RWPE1 (cell line): ENCODE measurements at places on chromosomes 3 and 15.
A peak's percentile ranks its signal among the peaks of the same experiment; 100 is the strongest.

DNA sequence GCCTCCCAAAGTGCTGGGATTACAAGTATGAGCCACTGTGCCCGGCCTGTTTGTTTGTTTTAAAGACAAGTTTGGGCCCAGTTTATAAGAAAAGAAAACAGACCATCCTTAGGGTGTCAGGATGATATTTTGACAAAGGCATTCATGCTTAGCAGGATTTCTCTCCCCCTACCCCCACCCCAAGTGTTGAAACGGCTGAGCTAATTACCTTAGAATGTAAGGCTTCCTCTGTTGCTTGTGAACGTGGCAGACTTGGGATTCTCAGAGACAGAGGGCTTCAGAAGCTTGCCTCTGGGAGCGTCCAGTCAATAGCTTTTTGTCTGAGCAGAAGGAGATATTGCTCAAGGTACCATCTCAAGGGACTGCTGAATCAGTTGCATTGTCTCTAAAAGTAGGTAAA is 24.0 kb downstream of the FLNB start:
- no peak for DNase-seq

GRCh38 chr3:51340013-51340829 is 44.9 kb upstream of the MANF start:
- DNase-seq, result peak; percentile 86

GRCh38 chr3:131216330-131216729 is 165.2 kb upstream of the NUDT16 start:
- no peak for DNase-seq

- no peak for DNase-seq
Observed at GRCh38 chr3:37582086-37582485, 279.6 kb upstream of the CTDSPL start.

- no peak for DNase-seq
Observed at GRCh38 chr3:116743062-116743461, 33.5 kb downstream of the TUSC7 start.

DNA sequence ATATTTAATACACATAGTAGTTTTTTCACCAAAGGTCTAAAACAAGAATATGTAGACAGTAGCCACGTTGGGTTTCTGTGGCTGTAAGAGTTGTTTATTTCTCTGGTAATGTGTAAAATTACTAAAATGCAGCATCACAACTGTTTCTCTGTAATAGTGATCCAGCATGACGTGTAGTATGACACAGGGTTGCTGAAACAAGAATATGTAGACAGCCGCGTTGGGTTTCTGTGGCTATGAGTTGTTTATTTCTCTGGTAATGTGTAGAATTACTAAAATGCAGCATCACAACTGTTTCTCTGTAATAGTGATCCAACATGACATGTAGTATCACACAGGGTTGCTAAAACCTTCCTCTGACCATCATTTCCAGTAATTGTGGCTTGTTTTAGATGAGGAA is 153.6 kb upstream of the ZNF717 start:
- no peak for DNase-seq

DNA sequence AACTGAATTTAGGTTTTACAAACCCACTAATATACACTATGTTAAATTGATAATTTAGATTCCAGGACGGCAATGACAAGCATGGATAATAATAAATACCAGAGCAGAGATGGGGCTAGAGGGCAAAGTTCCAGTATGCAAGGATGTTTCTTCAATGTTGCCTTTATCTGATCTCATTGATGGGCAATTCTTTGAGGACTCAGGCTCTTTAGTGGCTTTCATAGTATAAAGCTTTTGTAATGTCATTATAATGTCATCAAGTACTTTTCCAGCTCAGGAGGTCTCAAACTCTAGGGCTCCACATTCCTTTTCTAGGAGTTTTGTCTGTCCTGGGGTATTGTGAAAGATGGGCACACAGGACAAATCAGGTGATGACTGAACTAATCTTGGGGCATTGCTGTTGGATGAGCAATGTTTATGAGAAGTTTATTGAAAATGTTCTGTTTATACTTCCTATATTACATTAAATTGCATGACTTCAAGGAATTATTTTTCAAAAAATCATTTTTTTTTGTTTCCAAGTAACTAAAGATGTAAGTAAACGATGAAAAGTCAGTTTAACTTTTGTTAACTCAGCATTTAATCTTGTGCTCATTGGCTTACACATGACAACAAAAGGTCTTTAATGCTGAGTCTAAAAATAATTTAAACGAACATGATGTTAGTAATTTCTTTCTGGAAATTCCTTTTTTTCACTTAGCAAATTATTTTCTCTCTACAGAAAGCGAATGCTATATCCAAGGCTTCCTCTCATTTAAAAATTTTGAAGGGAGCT is 116.4 kb downstream of the OXSM start:
- no peak for DNase-seq

DNA sequence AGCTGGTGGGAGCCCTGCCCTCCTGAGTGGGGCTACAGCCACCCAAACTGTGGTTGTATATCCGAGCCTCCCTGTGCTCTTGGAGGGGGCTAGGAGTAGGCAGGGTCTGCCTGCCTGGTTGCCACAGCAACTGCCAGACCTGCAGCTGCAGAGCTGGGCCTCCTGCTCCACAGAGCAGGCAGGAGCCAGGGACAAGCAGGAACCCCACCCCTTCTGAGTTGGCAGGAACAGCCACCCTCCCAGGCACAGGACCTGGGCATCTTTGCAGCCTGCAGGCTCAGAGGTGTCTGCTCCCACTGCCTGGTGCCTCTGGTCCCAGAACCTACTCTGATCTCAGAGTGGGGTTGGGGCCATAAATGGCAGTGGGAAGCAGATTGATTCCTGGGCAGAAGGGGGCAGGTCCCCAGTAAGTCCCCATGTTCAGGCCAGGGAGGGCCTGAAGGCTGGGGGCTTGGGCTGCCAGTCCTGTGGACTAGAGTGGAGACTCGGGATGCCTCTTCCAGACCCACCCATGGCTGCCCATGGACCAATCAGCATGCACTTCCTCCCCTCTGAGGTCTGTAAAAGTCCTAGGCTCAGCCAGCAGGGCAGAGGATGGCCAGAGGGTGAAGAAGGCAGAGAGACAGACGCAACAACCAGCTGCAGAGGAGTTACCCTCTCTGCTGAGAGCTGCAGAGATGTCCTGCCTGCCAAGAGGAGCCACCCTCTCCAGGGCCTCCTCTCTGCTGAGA is 10.3 kb upstream of the LRRC31 start:
- DNase-seq, result no peak

DNA sequence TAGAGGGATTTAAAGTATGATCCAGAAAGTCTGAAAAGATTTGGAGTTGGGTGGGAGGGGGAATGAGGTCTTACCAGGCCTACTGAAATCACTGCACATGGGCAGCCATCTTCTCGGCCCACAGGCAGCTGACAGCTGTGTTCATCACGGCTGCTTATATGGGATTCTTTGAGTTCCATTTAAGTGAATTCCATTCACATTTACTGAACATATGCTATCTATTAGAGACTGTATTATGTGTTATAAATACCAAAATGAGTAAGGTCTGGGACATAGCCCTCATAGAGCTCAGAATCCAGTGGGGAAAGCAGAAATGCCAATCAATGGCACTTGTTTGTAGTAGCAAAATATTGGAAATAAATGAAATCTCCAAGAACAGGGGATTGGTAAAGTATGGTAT is 91.1 kb downstream of the TRIM42 start:
- DNase-seq, result no peak

GRCh38 chr15:82043130-82043673 is 2.6 kb downstream of the MEX3B start:
- DNase-seq, result no peak

- DNase-seq, result peak; percentile 34
Observed at GRCh38 chr3:62525281-62525680, 151.9 kb upstream of the FEZF2 start.

DNA sequence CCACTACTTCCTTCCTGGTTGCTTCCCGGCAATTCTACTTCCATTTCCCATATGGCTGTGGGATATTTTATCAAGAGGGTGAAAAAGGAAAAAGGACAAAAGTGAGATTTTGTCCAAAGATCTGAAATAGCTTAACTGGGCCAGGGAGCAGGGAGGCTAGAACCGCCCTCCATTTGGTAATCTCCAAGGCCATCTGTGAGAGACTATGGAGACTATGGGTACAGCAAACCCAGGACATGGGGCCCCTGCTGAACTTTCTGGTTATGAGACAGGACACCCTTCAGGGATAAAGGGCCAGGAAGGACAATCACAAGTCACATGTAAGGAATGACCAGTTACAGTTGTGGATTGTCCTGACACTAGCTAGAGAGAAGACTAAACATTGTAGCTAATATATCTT is 24.3 kb downstream of the ZSCAN2 start:
- no peak for DNase-seq

- DNase-seq, result no peak
Observed at GRCh38 chr3:18297126-18297525, 128.0 kb downstream of the SATB1 start.

DNA sequence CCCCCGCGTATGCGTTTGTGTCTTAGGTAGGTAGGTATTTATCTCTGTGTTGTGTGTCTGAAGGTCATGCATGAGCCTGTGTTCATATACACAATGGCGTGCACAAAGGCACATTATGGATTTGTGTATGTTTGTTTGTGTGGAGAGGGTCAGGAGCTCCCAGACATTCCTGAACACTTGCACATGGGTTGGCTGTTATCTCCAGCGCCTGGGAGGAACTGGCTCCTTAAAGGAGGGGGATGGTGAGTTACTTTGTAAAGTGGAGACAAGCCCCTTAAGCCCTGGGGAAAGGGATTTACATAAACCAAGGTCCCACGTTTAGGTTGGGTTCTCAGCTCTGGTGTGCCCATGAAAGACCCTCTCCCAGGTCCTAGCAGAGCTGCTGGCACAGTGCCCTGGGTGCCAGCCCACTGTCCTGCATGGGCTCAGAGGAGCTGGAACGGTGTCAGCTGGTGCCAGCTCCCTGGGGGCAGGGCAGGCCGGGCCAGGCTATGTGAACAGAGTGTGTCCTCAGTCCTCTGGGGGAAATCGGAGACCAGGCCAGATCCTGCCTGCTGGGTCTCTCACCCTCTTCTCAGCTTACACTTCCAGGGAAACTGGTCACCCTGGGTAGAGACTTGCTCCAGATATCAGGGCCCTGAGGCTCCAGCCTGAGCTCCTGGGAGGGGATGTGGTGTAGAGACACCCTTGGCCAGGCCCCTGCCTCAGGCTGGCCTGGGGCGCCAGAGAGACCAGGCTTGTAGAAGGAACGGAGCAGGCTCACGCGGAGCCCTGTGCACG is 25.1 kb downstream of the SNX33 start:
- no peak for DNase-seq

DNA sequence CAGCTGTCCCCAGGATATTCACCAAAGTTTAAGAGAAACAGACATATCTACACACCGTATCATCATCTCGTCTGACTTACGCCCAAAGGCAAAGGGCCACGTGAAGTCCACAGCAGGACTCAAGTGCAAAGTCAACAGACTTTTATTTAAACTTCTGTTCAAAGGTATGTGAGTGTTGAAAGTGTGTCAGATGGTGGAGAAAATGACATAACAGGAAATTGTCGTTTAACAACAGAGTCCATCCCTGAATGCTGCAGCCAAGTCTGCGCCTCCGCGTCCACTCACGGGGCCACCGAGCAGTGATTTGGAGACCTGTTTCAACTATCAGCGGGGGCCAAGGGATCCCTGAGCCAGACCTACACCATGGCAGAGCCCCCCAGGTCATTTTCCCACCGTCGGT is 165.6 kb downstream of the XXYLT1 start:
- DNase-seq, result no peak

DNA sequence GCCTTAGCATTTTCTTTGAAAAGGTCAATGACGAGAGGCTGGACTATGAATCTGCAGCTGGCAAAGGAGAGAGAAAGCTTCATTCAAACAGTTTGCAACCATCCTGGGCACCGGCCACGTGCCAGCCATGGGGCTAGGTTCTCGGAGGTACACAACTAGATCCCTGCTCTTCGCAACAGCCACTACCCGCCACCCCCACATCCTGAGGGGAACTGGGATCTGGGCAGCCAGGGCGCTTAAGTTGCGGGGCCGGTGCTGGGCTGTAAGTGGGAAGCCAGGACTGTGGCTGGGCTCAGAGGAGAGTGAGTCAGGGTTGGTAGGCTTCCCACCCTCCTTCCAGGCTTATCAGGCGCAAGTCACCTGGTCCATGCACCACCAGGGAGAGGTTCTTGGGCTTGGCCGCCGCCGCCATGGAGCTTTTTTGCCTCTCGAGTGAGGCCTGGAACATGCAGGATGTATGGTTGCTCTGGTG is 95.0 kb upstream of the TERB2 start:
- DNase-seq, result no peak

DNA sequence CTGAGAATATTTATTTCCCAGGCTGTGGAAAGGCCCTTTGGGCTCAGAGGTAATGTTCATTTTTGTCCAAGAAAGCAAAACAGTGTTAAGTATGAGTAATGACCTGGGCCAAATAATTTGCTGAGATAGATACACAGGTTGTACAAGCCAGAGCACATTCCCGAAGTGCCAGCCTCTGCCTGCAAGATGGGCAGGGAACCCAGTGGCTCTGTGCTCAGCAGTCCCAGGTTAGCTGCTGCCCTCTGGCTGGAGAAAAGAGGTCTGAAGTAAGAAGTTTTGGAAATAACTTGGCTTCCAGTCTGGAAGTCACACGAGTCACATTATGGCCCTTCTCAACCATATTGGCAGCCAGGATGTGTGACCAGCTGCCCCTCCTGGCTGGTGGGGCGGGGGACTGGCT is 20.2 kb downstream of the MYZAP start:
- peak; percentile 79 for DNase-seq

DNA sequence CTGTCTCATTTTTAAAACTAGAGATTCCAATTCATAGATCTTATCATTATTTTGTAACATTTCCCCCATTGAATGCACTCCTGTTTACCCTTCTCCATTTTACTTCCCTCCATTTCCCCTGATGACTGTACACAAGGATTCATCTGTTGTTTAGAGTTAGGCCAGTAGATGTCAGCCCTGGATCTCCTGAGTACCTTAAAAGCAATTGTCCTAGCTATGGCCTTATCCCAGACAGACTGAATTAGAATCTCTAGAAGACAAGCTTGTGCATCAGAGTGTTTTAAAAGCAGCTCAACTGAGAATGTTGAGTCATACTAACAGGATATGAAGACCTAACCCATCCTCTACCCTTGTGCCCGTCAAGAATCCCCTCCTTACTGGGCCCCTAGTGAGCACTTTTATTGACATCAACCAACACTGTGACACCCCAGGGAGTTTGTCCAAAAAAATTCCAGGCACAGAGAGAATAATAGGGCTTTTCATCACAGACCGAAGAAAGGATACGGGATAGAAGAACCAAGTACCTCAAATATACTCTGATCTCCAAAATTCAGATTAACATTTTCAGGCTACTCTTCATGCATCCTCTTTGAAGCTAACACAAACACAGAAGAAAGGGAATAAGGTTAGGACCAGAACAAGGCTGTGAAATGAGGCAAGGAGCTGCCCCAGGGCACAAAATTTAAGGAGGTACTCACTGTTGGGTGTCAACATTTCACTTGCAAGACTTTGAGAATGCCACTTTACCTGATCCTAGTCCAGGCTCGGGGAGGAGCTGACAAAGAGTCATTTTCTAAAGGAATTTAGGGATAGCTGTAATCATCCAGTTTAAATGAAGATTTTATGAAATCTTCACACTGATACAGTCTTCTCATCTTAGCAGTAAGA is 17.1 kb downstream of the ZBED2 start:
- DNase-seq, result peak; percentile 78
